ENCODE measurements at places on chromosomes 1 and 21. TPM values are rescaled to one million over a fixed set of nuclear protein-coding genes. Genes with fewer than 3 reads are reported as not detected.

CASQ1 gene
- total RNA-seq, result not detected

CMPK1 gene
- total RNA-seq, result 141 TPM

- H3K27ac ChIP-seq, result no peak overlapping the region
- H3K36me3 ChIP-seq, result no peaks in the 10 kb centered on the region
- no peak for DNase-seq
- no peak overlapping the region for H3K4me3 ChIP-seq
- H3K27me3 ChIP-seq, result no peaks in the 10 kb centered on the region
- no peaks in the 10 kb centered on the region for H3K4me1 ChIP-seq
Observed at GRCh38 chr1:200230671-200231070, 179.2 kb downstream of the ZNF281 start.

DNA sequence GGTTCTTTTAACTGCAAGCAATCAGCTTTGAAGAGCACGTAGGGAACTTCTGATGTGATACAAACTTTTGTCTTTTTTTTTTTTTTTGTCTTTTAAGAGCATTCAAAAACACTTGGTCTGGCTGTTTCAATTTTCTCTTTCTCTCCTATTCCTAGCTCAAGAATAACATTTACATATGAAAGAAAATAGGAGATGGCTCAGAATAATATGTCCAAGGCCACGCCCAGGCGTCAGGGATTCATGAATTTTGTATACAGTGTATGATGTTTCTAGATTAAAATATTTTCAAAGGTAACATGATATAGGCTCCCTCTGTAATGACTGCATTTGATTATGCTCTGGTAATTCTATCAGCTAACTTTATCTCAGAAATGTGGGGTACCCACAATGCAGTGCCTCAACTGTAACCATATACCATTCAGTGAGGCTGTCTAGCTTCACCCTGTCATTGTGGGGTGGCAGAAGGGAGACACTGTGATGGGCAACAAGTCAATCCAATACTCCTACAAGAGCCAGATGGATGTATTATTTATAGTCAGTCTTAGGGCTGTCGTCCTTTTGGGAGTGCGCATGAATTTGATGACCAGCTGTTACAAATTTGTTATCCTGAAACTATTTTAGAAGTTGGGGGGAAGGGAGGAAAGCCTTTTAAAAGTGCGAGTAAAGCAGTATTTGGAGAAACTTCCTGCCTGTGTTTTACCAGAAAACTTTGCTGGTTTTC lies 1.5 kb upstream of the AKNAD1 start:
- DNase-seq, result no peak
- H3K27me3 ChIP-seq, result no peaks in the 10 kb centered on the region
- H3K27ac ChIP-seq, result no peak overlapping the region
- H3K4me3 ChIP-seq, result no peak overlapping the region
- no peaks in the 10 kb centered on the region for H3K36me3 ChIP-seq
- no peaks in the 10 kb centered on the region for H3K4me1 ChIP-seq

DNA sequence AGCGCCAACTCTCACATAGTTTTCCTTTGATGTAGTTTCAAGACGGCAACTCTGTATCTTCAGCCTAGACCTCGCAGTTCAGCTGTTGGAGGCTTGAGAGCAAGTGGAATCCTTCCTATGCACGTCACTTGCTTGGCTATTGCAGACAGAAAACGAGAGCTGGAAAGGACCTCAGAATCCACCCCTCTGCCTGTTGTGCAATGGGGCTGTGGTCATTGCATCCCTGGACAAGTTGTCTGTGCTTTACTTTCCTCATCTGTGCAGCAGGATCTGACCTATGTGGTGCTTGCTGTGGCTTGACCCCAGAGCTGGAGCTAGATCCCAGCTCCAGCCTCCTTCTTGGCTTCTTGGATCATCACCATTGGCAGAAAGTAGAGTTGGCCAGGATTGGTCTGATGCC lies 50.0 kb upstream of the IGSF21 start:
- no peak for DNase-seq
- no peaks in the 10 kb centered on the region for H3K4me1 ChIP-seq
- H3K27ac ChIP-seq, result no peak overlapping the region
- no peak overlapping the region for H3K4me3 ChIP-seq
- H3K27me3 ChIP-seq, result no peaks in the 10 kb centered on the region

GRCh38 chr21:46289655-46290179 lies 3.6 kb downstream of the YBEY start:
- peaks cover 7% of the 10 kb centered on the region for H3K4me1 ChIP-seq
- no peak for DNase-seq
- H3K27me3 ChIP-seq, result no peaks in the 10 kb centered on the region
- no peaks in the 10 kb centered on the region for H3K36me3 ChIP-seq
- no peak overlapping the region for H3K4me3 ChIP-seq

DNA sequence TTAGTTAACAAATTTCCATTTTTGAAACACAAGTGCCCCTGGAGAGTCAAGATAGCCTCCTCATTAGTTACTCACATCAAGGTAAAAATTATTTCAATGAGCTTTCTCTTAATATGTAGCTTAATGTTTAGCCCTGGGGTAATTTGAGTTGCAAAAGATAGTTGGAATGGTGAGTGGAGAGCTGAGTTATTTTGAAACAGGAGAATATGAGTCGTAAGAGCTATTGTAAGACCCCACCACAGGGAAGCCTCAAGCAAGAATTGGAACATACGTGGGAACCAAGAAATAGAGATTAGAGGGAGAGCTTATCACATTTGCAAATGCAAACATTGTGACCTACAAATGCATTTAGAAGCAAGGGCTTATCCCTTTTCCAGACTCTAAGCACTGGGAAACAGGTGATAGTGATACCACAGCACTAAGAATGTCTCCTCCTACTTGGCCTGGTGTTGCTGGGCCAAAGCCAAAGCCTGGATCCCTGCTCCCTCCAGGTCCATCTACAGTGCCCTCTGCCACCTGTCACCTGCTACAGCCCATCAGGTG lies 635.1 kb downstream of the PTPRC start:
- DNase-seq, result no peak
- no peak overlapping the region for H3K4me3 ChIP-seq
- H3K36me3 ChIP-seq, result no peaks in the 10 kb centered on the region
